ENCODE measurements at places on chromosomes 3 and 15.

GRCh38 chr15:82952158-82953081, at the start of gene HOMER2:
HOMER2 (minus strand) TSS chr15:82952720; CDS start chr15:82952535, 185 bp downstream.
- peak; percentile 27 for DNase-seq

DNA sequence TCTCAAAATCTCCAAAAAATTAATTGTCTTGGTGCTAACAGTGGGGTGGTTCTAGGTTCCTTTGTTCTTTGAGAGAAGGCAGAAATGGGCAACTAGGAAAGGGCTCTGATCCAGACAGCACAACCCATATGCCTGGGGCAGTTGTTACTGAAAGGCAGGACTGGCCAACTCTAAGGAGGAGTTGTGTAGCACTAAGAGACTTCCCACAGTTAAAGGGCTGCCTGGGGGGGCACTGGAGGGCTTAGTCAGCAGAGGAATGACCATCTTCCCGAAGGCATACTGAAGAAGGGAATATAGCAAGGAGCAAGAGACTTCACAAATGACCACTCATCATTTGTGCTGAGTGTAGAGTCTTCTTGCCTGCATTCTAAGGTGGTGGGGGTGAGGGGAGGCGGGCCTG, 15.8 kb downstream of the ILDR1 start:
- DNase-seq: no peak

DNA sequence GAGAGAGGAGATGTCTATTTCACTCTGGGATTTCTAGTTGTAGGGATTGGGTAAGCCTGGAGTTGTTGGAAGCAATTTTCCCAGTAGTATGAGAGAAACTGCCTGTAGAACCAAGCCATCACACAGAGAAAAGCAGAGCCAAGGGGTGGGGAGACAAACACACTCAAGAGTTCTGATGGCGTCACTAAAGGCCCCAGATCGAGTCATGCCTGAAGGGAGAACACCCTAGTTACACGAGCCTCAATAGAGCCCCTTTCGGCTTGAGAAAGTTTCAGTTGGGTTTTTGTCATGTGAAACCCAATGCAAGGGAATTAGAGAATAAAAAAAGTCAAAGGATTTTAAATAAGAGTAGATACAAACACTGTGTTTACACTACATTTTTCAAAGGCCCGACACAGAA, 66.1 kb upstream of the PFN2 start:
- DNase-seq: no peak

DNA sequence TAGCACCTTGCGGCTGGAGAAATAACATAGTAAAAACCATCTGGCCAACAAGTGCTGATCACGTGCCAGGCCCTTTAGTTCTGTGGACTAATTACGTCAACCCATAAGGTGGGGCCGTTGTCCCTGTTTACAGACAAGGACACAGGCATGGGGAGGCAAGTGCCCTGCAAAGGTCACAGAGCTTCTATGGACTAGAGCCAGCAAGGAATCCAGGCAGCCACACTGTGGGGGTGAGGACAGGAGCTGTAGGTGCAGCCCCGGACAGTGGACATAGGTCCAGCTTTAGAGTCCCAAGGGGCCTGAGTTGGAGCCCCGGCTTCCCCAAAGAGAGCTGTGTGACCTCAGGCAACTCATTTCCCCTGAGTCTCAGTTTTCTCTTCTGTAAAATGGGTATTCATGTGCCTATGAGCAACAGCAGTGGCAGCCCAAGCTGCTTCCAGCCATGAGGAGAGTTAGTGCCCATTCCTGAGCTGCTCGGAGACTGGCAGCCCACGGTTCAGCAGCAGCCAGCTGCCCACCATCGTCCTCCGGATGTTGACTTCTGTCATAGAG, 13.9 kb downstream of the CHST13 start:
- no peak for DNase-seq

- DNase-seq: peak; percentile 70
Measured at GRCh38 chr3:192812743-192813383, 85.5 kb upstream of the FGF12 start.

DNA sequence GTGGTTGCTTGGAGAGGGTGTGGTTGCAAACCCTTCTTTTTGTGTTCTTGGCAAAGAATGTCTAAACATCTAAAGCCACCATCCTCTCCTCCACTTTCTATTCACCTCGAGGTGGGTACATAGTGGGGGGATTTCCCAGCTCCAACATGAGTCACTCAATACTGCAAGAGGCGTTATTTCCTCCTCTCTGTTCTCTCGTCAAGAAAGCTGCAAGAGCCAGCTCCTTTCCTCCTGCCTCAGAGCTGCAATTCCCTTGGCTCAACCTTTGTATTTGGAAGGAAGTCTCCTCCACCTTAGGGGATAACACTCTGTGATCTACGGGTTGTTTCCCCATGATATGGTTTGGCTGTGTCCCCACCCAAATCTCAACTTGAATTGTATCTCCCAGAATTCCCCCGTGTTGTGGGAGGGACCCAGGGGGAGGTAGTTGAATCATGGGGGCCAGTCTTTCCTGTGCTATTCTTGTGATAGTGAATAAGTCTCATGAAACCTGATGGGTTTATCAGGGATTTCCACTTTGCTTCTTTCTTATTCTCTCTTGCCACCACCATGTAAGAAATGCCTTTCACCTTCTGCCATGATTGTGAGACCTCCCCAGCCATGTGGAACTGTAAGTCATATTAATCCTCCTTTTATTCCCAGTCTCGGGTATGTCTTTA, 138.4 kb downstream of the PLCL2 start:
- peak; percentile 41 for DNase-seq

- peak; percentile 58 for DNase-seq
Measured at GRCh38 chr15:78182821-78183220, 33.7 kb downstream of the IDH3A start.
